Activated T-helper 1 cell treated with Interleukin-2 at 50 U/mL for 16 hours (primary cell): ENCODE measurements at places on chromosomes 16 and 17.

- DNase-seq, result no peak
These were observed 282.5 kb downstream of the SNX29 start for GRCh38 chr16:12258861-12259645.

DNA sequence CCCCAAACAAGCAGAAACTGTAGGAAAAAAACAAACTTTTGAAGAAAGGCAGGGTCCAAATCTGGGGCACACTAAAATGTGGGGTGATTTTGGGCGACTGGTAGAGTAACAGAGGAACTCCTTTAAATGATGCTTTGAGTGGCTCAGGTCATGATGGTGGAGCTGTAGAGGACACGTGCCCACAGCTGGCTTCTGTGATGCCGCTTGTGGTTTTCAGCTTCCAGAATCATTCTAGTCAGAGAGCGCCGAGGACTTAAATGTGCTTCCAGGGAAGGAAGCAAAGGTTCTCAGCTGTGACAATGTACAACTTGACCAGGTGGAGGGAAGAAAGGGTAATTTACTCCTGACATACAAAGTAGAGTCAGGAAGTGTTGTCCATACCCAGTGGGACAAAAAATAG, 162.4 kb downstream of the LGALS9B start:
- DNase-seq, result no peak

DNA sequence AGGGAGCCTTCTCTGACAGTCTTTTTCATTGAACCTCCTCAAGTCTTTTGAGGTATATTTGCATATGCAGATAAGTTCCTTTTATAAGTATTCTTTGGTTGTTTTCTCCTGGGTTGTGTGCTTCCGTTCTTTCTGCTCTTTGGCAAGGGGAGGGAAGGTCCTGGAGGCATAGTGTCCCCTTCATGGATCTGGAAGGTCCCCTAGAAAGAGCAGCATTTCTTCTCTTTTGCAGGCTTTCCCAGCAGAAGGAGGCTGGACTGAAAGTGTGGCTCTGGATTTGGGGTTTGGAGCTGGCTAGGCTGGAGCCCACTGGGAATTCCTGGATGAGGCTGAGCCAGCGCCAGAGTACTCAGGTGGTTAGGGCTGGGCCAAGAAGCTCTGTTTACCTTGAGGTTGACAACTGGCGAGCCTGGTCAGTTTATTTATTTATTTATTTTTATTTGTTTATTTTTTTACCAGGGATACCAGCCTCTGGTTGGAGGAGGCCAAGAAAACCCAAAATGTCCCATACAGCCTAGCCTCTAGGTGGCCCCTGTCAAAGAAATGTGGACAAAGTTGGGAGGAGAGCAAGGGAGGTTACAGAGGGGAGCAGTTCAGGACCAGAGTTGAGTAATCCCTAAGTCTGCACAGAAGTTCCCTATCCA, 5.4 kb upstream of the TOP2A start:
- DNase-seq, result no peak

DNA sequence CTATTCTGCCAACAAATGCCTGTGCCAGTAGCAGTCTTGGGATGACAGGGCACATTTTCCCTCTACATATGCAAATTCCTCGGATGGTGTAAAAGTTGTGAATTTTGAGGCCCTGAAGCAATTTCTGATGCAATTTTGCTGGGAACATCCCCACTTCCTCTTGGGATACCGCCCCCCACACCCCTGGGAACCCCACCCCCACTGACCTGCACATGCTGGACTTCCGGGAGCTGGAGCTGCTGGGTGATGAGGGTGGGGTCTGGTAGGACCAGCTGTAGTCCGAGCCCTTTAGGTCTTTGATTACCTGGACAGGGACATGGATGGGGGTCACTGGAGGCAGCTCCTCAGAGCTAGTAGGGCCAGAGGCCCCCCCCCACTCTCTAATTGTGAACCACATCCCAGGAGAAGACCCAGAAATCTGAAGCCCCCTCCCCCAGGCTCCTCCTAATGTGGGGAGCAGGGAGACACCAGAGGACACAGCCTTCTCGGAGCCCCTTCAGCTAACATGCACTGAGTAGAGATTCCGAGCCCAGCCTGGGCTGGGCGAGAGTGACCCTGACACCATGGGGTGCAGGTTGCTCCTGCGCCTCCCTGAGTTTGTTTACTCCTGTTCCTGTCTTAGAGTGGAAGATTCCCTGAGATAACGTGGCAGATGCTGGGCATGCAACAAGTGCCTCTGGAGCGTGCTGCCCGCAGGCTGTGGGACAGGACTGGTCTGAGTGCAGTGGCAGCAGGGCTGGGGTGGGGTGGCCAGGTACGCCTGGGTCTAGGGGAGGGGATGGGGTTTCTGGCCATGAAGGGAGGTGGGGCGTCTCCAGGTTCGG, 9.0 kb downstream of the MTSS2 start:
- DNase-seq, result no peak

DNA sequence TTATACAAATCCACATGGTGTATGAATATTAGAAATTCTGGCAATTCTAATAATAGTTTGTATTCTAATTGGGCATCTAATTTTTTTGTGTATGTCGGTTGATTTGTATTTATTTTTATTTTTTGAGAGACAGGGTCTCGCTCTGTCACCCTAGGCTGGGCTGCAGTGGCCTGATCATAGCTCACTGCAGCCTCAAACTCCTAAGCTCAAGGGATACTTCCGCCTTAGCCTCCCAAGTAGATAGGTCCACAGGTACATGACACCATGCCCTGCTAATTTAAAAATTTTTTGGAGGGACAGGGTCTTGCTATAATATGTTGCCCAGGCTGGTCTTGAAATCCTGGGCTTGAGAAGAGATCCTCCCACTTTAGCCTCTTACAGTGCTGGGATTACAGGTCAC, 104.6 kb downstream of the TRIM37 start:
- DNase-seq, result no peak

DNA sequence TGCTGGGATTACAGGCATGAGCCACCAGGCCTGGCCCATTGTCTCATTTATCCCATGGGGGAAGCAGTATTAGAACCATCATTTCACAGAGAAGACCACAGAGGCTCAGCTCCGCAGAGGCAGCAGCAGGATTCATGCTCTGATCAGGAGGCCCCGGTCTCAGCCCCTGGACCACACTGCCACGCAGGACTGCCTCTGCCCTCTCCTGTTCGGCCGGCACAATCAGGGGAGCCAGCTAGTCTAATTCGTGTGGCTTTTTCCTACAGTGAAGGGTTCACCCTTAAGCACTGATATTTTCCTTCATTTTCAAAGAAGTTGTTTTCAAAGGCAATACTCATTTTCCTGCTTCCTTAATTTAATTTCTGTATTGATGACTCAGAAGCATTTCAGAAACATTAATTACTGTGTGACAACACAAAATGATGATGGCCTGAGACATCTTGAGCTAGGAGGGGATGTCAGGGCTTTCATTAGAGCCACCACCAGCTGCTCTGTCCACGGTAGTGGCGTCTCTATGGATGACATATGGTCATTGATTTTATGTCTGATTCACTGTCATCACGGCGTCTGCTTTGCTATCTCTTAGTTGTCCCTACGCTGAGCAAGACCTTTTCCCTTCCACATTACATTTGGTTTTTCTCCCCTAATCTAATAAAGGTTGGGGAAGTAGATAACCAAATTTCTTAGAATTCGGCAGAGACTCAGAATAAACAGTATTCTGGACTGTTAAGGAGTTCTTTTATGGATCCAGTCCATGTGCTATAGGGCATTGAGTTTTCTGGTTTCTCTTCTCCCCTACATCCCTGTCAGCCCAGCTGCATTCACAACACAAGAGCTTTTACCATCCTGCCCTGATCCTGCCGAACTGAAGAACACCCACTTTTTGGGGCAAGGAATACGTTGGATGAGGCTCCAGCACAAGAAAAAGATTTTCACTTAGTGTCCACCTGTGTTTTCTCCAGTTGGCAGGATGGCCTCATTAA, 314.0 kb downstream of the SLC39A11 start:
- no peak for DNase-seq

DNA sequence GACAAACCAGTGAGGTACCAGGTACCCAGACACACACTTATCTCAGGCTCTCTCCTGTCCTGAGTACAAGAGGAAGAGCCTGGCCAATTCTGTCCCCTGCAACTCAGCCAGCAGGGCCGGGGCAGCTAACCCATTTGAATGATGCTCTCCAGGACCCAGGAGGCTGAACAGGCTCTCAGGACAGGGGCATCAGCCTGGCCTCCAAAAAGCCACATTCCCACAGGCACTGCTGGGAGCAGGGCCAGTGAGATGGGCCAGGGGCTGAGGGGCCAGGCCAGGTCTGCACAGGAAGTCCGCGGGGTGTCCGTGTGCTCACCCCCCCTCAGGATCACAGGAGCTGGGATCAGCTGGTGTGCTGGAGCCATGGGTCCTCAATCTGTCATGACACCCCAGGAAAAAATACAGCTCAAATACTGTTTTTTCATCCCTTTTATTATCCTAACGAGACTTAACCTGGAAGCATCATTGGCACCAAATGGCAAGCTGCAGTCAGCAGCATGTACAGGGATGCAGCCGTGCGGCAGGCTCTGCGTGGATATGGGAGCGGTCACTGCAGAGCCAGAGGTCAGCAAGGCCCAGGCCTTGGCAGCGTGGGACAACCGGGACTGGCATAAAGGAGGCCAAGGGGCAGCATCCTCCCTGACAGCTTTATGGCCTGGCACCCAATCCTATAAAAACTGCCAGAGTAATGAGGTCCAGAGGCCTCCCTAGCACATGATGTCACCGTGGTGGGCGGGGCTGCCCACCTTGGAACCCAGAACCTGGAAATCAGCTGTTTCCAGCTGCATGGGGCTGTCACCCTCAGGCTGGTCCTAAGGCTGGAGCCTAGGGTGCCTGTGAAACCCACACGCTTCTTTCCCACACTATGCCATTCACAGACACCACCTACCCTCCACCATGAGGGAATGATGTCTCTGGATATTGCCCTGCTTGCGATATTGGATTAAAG, 276.7 kb downstream of the C16orf95 start:
- DNase-seq, result no peak

DNA sequence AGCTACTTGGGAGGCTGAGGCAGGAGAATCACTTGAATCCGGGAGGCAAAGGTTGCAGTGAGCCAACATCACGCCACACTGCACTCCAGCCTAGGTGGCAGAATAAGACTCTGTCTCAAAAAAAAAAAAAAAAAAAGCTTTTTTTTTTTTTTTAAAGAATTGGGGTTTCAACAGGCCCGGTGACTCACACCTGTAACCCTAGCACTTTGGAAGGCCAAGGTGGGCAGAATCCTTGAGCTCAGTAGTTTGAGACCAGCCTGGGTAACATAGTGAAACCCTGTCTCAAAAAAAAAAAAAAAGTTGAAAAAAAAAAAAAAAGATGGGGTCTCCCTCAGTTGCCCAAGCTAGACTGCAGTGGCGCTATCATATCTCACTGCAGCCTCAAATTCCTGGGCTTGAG, 6.6 kb upstream of the HEXIM2 start:
- no peak for DNase-seq

DNA sequence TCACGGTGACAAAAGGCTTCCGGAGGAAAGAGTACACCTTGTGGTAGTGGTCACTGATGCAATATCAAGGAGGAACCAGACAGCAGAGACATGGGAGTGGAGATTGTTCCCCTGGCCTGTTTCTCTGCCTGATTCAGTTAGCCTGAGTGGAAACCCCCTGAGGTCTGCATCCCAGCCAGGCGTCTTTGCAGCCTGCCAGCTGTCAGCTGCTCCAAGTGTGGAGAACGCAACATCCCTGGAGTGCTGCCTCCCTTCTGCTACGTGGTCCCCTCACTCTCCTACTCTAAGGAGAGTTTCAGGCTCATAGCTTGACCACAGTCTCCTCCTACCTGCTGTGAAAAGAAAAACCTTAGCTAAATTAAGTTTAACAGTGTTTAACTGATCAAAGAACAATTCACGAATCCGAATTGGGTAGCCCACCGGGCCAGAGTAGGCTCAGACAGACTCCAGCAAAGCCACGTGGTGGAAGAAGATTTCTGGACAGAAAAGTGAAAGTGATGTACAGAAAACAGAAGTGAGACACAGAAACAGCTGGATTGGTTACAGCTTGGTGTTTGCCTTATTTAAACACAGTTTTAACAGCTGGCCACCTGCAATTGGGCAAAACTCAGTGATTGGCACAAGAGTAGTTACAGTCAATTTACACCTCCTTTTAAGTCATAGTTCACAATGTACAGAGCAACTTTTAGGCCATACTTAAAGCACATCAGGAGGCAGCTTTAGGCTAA, 188.6 kb downstream of the DNAH9 start:
- DNase-seq, result no peak

DNA sequence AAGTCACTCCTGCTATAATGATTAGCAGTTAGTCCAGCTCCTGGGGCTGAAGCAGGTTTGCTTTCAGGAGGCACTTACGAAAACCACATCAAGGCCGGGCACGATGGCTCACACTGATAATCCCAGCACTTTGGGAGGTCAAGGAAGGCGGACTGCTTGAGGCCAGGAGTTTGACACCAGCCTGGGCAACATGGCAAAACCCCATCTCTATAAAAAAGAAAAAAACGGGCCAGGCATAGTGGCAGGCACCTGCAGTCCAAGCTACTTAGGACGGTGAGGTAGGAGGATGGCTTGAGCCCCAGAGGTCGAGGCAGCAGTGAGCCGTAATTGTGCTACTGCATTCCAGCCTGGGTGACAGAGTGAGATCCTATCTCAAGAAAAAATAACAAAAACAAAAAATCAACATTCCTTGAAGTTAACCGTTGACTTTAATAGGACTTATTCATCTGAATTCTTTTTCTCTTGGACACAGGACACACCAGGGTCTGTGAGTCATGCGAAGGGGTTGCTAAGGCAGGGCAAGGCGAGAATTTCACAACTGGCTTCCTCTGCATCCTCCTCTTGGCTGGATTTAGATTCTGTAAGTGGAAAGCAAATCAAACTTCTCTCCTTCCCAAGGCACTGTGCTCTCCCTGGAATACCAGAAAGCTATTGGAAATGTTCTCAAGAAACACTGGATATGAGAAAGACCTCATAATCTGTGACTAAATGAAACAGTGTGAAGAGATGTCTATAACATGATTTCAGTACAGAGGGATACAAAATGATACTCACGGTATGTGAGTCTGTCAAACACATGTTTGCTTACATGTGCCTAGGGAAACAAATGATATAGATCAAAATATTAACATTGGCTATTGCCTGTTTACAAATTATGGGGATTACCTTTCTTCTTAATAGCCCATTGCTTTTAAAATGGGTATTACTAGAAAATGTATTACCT, 99.5 kb downstream of the SYCE1L start:
- DNase-seq, result no peak

GRCh38 chr16:77666771-77667170, 55.5 kb upstream of the NUDT7 start:
- DNase-seq, result no peak

GRCh38 chr17:78925662-78926555, 722 bp upstream of the TIMP2 start:
- DNase-seq, result no peak

GRCh38 chr17:39352511-39352910, 48.9 kb downstream of the FBXL20 start:
- DNase-seq, result no peak

GRCh38 chr17:57649731-57650484, 95.2 kb downstream of the CCDC182 start:
- DNase-seq, result no peak

GRCh38 chr16:47565454-47565853, 104.3 kb downstream of the PHKB start:
- no peak for DNase-seq

- peak; percentile 57 for DNase-seq
These were observed 879 bp downstream of the SOCS1 start for GRCh38 chr16:11254913-11255736.
